ENCODE measurements at places on chromosomes 1 and 21.

DNA sequence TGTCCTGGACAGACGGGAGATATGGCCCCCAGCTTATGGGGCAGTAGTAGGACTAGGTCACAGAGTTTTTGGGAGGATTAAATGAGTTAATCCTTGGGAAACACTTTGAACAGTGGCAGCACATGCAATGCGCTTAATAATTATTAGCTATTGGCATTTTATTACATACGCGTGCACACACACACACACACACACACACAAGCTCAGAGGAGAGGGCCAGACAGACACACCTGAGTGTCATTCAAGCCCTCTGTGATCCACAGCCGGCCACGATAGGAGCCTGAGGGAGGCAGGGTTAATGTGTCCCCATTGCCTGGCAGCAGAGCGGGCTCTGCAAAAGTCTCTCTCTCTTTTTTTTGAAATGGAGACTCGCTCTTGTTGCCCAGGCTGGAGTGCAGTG lies 37.9 kb downstream of the EPHA2 start:
- DNase-seq = no peak

DNA sequence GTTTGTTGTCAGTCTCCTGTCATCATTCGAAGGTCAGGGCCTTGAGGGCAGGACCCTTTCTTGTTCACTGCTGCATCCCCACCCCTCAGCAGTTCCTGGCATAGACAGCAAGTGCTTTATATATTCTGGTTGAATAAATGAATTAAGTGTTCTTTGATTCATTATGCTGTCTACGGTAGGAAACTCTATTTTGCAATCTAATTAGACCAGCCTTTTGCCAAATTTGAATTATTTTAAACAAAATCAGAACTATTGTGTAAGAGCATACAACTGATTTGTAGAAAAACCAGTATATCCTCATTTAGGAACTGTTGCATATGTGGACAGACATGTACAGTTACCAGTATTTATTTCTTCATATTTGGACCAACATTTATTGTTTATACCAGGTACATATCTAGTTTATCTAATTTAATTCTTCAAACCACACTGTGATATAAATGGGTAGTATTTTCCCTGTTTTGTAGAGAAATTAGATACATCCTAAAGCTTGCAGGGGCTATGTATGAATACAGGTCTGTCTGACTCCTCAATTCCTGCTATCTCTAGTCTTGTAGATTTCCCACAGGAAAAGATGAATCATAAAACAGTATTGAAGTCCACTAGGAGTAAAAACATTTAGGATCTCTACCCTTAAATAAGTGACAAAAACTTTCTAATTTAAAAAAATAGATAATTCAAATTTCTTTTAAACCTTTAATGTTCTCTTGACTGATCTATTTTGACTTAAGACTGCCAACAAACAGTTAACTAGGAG lies 10.4 kb downstream of the MGST3 start:
- DNase-seq = no peak

DNA sequence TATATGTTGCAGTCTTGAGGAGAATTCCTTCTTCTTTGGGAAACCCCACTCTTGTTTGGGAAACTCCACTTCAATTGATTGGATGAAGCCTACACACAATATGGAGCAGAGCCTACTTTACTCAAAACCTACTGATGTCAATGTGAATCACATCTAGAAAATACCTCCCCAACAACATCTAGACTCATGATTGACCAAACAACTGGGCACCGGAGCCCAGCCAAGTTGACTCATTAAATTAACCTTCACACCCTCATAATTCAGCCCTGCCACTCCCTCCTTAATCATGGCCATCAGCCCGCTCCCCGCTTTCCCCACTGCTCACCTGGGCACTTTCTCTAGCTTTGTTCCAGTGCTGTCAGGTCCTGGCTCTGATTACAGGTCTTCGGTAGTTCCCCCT lies 208.1 kb upstream of the MAP1LC3C start:
- DNase-seq = no peak

- DNase-seq = no peak
Measured at GRCh38 chr1:98387701-98388100, 273.8 kb upstream of the SNX7 start.

DNA sequence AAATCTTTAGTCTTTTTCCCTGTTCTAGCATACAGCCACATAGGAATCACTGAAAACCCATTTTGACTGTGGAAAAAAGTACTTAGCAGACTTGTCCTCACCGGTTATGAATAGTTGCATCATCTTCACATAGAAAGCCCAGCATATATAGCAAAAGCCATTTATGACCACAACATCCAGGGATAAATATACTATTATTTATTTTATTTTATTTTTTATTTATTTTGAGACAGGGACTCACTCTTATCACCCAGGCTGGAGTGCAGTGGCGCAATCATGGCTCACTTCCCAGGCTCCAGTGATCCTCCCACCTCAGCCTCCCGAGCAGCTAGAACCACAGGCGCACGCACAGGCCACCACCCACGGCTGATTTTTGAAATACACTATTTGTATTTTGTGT lies 175.3 kb downstream of the GALNT2 start:
- no peak for DNase-seq

DNA sequence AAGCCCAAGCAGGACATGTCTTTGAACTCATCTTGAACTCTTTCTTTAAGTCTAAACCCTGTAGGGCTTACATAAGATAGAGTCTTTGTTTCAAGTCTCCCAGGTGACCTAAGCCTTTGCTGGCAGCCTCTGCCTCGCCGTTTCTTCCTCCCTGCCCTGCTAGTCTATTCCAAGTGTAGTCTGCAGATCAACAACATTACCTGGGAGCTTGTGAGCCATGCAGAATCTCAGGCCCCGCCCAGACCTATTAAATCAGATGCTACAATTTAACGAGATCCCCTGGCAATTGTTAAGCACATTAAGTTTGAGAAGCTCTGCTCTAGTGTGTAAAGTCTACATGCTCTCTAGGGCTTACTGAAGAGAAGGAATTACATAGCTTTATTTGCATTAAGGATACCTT lies 271.6 kb downstream of the PBX1 start:
- DNase-seq = no peak

GRCh38 chr1:8704866-8705506 lies 112.5 kb downstream of the RERE start:
- DNase-seq = no peak

DNA sequence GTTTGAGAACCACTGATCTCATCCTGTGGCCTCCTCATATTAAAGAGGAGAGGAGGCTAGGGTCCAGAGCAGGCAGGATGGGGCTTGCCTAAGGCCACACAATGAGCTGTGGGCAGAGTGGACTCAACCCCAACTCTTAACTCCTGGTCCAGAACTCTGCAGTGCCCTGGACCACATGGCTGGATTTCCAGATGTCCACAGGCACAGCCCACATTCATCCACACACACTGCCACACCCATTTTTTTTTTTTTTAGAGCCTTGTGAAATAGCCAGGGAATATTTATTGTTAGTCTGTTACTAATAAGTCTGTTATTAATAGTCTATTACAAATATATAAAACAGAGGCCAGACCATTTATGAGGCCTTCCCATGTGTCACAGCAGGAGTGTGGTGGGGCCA lies 192.2 kb downstream of the TRABD2B start:
- DNase-seq = no peak

Measured in HS-5 (cell line).